ENCODE measurements at places on chromosomes 11 and 22.

DNA sequence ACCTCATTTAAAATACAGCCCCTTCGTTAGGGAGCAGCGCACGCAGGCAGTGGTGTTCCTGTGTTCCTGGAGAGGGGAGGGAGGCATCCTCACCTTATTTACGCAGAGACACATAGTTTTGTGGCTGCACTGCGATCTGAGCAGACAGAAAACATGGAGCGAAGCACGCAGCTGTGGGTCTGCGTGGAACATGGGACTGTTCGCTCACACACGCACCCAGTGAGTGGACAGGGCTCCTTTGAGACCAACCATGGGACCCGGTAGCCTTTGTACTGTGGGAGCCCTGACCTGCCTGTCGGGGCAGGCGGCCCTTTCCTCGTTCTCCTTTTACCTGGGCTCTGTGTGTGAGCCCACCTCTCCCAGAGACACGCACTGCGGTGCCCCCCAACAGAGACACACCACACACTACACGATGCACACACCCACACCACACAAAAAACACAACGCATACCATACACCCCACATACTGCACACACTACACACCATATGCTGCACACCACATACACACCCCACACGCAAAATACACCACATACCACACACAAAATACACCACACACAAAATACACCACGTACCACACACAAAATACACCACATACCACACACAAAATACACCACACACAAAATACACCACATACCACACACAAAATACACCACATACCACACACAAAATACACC lies 1245.7 kb downstream of the BRD1 start:
- DNase-seq: no peak

DNA sequence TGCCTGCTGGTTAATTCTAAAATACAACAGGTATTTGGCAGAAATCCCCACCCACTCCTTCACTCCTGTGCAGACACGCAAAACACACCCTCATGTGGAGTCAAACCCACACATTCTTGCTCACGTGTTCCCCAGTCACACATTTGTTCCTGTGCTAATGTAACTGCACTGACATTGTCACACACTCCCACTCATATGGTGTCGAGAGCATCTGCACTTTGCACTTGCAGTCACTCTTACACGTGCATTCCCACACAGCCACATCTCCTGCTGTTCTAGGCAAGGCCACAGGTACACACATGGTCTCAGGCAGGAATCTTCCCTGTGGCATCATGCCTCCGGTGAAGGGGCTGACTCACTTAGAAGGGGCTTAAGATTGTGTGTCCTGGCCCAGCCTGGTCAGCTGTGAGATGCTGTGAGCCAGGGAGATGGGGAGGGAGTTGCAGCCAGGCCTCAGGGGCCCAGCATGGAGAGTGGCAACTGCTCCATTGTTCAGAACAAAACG lies 395.0 kb downstream of the TENM4 start:
- no peak for DNase-seq

GRCh38 chr22:30266445-30267381 lies at the start of gene OSM:
Gene OSM (minus strand): TSS chr22:30266851. CDS start chr22:30266799, 52 bp downstream.
- peak; percentile 61 for DNase-seq

- no peak for DNase-seq
These were observed 514.0 kb downstream of the BUD13 start for GRCh38 chr11:116258821-116259220.

GRCh38 chr11:2699185-2699530 lies 636 bp downstream of the KCNQ1OT1 start:
- no peak for DNase-seq

- DNase-seq: no peak
These were observed 77.8 kb upstream of the CADM1 start for GRCh38 chr11:115581871-115582639.

GRCh38 chr11:84720706-84721402 lies 906.3 kb downstream of the DLG2 start:
- DNase-seq: no peak

DNA sequence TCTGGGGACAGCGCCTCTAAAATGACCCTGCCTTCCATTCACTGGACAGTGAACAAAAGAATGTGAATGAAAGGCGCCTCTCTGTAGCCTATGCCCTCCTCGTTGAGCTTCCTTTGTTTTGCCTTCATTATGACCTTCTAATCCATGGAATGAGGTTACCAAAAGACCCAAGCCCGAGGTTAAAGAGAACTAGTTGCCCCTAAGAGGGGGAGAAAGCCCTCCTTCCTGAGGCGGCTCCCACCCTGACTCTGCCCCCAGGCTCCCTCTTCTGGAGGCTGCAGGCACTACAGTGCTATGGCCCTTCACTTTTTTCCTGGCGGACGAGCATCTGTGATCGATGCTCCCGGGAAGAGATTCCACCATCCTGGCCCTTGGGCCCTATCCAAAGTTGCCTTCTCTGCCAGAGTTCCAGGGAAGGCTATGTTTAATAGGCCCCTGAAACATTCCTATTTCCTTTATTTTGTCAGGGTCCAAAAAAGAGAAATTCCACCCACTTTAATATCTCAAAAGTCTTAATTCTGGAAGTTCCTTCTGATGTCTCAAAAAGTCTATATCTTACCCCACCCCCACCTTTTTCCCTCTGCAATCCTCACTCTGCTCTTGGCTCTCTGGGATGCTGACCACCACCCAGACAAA lies 147.3 kb downstream of the FEZ1 start:
- no peak for DNase-seq

GRCh38 chr11:73988227-73988626 lies 5.6 kb upstream of the UCP2 start:
- no peak for DNase-seq

DNA sequence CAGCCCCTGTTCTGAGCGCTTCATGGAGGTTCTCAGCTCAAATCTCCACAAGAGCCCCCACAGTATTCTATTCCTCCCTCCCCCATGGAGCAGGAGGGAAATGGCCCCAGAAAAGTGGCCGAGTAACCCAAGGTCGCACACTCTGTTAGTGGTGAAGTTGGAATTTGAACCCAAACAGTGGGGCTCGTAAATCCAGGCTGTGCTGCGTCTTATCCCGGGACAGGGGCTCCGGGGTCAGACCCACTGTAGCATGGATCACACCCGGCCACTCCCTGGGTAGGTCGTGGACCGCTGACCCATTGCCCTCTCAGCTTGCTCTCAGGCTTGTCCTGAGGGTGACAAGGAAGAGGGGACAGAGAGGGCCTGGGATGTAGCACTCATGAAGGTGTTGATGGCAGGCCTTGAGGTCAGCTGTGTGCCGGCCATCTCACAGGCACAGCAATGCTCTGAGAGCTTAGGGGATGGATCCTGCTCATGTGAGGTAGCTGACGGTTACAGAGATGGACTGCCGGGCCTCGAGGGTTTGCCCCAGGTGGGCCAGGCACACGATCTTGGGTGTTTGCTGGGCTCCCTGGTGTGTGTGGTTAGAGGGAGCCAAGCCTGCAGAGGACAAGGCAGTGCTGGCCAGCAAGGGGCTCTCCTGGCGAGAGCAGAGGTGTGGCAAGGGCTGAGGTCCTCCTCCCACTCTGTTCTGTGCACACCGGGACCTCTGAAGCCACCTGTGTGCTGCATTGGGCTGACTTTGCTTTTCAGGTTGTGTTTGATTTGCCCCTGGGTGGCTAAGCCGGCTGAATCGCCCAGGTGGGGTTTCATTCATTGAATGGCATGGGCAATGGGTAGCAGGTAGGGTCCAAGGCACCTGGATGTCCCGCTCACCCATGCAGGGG lies 2.3 kb upstream of the FGF19 start:
- no peak for DNase-seq

DNA sequence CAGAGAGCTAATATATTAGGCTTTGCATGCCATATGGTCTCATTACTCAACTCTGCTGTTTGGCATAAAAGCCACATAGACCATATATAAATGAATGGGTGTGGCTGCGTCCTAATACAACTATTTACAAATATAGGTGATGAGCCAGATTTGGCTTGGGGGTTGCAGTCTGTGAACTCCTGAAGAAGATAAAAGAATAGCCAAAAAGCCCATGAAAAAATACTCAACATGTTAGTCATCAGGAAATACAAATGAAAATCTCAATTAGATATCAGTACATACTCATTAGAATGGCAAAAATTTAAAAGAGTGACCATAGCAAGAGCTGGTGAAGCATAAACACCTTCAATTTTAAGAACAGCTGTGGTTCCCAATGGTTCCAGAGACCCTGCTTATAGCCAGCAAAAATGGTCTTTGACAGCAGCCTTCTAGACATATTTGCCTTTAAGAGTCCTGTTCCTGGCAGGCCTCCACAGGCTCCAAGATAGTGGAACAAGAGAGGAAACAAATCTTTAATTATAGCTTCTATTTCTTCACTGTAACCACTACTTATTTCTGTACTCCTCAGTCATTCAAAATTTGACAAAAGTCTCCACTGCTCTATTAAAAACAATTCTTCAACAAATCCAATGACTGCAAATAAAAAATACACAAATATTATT lies 16.1 kb downstream of the C2CD3 start:
- no peak for DNase-seq

GRCh38 chr11:130674686-130675308 lies 226.4 kb downstream of the ADAMTS15 start:
- DNase-seq: no peak

DNA sequence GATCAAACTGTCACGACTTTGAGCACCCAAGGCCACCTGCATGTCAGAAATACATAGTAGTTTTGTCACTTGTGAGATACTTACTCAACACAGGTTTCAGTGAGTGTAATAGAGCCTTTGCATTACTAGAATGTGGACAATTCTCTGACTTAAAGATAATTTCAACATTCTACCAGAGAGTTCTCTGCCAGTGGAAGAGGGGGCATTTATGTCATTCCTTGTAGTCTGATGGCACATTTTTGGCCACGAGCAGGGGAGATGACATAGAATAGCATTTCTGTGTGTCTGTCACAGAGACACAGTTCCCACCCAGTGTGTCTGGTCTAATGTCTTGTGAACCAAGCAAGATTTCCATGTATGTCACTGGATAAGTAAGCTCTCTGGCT lies 112.5 kb downstream of the DBX1 start:
- DNase-seq: no peak

- DNase-seq: no peak
These were observed 35.9 kb upstream of the HORMAD2 start for GRCh38 chr22:30044369-30044768.

GRCh38 chr11:92053216-92053615 lies 171.4 kb upstream of the FAT3 start:
- DNase-seq: no peak

GRCh38 chr11:61730240-61730994 lies 22.0 kb upstream of the MYRF start:
- no peak for DNase-seq

DNA sequence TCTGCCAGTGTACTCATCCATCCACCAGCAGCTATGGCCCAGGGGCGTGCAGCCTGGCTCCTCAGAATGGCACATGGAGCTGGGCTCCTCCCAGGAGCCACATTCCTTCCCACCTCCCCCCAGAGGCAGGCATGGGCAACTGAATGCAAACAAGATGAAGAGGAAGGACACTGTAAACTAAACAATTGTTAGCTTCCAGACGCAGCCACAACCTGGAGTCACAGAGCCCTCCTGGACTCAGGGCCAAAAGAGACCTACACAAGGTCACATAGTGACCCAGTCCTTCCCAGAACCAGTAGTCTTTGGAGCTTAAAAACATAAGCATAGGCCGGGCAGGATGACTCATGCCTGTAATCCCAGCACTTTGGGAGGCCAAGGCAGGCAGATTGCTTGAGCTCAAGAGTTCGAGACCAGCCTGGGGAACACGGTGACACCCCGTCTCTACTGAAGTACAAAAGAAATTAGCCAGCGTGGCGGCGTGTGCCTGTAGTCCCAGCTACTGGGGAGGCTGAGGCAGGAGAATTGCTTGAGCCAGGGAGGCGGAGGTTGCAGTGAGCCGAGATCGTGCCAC lies 30.7 kb upstream of the CLDN5 start:
- no peak for DNase-seq

DNA sequence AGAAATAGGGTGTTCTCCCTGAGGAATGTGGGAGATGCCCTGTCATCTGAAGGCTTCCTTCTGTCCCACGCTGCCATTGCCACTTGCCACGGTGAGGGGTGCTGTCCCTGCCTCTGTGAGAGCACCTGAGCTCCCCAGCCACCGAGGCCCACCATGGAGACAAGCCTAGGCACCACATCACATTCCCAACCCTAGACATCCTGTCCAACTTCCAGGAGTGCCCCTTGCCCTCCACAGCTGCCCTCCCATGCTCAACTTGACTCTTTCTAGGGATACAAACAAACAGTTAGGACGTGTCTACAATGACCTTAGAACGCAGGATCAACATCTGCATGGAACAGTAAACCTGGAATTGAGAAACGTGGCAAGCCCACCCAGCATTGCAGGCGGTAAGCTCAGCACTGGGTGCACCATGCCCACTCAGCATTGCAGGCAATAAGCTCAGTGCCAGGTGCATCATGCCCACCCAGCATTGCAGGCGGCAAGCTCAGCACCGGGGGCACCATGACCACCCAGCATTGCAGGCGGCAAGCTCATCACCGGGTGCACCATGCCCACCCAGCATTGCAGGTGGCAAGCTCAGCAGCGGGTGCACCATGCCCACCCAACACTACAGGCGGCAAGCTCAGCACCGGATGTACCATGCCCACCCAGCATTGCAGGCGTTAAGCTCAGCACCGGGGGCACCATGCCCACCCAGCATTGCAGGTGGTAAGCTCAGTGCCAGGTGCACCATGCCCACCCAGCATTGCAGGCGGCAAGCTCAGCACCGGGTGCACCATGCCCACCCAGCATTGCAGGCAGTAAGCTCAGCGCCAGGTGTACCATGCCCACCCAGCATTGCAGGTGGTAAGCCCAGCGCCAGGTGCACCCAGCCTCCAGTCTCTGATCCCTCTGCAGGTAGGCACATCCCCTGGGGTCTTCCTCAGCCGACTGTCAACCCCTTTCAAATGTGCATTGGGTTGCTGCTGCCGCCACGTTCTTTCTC lies 1463.9 kb downstream of the TBC1D22A start:
- no peak for DNase-seq

- no peak for DNase-seq
These were observed 26.5 kb upstream of the SESN3 start for GRCh38 chr11:95257456-95257971.

GRCh38 chr22:38423512-38424503 lies 31.2 kb downstream of the KCNJ4 start:
- DNase-seq: no peak

- DNase-seq: no peak
These were observed 27.5 kb upstream of the OR9I1 start for GRCh38 chr11:58152781-58153180.

GRCh38 chr11:67354075-67355022 lies 1.0 kb upstream of the POLD4 start:
- DNase-seq: no peak

DNA sequence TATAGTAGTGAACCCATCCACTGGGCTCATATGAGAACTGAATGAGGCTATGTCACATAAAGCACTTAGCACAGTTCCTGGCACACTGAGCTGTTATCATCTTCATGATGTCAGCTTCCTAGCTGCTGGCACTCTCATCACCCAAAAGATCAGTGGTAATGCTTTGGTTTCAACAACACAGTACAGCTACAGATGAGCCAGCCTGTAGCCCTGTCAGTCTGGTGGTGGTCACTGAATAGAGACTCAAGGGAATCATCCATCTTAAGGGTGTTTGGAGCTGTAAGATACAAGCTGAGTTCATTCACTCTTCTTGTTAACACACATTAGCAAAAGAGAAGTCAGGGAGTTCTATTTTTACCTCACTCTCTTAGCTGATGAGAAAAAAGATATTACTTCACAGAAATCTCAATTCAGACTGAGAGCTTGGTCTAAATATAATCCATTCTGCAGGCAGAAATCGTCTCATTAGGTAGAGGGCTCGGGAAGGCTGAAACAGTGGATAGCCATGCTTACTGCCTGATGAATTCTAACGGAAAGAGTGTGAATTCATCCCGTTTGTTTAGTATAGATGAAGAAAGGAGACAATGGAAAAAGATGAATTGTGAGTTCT lies 6.3 kb upstream of the SLC1A2 start:
- no peak for DNase-seq

- no peak for DNase-seq
These were observed 49.2 kb upstream of the CABP7 start for GRCh38 chr22:29670626-29671025.
